G401 (cell line): ENCODE measurements at places on chromosomes 7 and 10. TPM values are rescaled to one million over a fixed set of nuclear protein-coding genes. Genes with fewer than 3 reads are reported as not detected.

GRCh38 chr10:122326385-122326784, 48.1 kb upstream of the PLEKHA1 start:
- no peak for DNase-seq

- DNase-seq = no peak
These were observed 489.2 kb downstream of the MDFIC start for GRCh38 chr7:115410972-115411686.

DNA sequence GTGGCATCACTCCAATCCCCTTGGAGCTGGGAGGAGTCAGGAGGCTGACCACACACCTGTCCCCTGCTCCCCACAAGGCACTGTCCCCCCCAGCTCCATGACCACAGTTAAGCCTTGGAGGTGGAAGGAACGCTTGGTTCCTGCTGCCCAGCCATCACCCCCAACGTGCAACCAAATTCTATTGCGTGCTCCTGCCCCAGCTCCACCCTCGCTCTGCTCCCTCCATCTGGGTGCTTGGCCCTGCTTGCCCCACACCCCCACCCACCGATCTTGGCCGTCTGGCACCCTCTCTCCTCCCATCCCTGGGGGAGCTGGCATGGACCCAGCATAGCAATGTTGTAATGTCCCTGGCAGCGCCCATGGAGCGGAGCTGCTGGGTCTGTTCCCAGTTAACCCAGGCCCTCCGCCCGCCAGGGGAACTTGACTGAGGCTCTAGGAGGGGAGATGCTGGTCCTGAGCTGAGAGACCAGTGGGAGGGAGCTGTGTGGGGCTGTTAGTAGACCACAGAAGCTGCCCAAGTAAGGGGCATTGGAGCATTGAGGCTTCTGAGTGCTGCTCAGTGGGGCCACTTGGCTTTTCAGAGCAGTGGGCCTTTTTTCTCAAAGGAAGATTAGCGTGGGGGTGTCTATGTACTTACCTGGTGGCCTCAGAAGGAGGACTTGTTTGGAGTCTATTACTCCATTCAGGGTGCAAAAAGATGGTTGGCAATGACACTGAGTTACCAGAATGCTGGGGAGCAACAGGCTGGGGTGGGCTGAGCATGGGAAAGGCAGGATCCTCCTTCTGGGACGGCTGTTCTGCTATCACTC, 1.1 kb downstream of the EPHB6 start:
- DNase-seq = peak; percentile 25

DNA sequence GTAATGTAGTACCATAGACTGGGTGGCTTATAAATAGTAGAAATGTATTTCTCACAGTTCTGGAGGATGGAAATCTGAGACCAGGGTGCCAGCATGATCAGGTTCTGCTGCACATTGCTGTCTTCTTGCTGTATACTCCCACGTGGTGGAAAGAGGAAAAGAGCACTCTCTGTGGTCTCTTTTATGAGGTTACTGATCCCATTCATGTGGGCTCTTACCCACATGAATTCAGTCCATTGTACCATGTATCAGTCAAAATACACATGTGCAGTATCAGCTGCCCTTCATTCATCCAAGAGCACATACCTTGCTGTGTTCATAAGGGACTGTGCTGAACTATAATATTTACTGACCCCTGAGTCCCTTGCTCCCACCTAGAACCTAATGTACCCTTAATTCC, 17.1 kb downstream of the PNLIPRP2 start:
- DNase-seq = no peak

DNA sequence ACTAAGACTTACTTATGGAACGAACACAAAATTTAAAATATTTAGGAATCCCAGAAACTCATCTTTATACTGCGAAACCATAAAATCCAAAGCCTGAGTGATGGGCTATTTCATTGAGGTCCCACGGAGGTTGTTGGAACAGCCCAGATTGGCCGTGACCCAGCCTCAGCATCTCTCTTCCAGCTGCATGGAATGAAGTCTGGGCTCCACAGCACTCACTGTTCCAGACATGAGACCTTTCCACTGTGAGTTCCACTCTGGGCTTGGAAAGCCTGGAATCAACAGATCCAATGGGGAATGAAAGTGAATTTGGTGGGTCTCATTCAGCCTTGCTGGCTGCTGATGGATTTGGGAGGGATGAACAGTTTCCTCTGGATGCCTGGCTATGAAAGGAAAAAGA, 184.9 kb downstream of the EMX2 start:
- DNase-seq = no peak

DNA sequence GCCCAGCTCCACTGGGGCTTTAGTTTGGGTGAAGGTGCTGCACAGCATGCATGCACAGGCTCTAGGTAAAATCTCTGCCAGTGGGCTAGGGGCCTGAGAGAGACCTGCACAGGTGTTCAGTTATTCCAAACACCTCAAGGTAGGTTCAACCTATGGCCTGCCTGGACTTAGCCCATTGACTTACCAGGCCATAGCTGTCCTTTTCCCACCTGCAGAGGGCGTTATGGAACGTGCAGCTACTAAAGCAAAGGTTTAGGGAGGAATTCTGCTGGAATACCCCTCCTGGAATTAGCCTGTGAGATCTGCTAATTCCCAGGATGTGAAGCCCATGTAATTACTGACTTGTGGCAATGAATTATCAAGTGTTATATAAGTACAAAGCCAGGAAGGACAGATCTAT, 3.6 kb downstream of the VWC2 start:
- DNase-seq = peak; percentile 92

DNA sequence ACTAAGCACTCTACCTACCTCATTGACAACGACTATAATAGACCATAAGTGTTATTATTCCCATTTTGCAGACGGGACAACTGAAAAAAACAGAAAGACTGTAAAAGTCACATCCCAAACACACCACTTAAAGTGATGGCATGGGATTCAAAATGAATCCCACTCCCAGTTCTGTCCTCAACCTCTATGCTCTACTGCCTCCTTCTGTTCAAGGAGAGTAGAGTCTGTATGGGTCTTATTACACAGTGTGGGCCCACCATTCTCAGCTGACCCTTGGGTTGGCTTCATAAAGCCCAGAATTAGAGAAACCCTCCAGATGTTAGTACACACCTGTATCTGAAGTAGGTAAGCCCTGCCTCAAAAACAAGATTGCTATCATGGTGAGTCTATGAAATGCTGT, 102.2 kb downstream of the GRM8 start:
- no peak for DNase-seq

The OR13A1 gene
- not detected in 2 replicates for total RNA-seq

The FAM131B gene
- 0.06 and 0.31 TPM in 2 replicates for total RNA-seq

The CFAP69 gene
- 1.4 and 3.3 TPM in 2 replicates for total RNA-seq

The CALHM3 gene
- not detected in 2 replicates for total RNA-seq

The MYL10 gene
- 0.17 TPM in 1 of 2 replicates, not detected in the other for total RNA-seq
